ENCODE measurements at places on chromosomes 7 and 10.
A peak's percentile ranks its signal among the peaks of the same experiment; 100 is the strongest.

DNA sequence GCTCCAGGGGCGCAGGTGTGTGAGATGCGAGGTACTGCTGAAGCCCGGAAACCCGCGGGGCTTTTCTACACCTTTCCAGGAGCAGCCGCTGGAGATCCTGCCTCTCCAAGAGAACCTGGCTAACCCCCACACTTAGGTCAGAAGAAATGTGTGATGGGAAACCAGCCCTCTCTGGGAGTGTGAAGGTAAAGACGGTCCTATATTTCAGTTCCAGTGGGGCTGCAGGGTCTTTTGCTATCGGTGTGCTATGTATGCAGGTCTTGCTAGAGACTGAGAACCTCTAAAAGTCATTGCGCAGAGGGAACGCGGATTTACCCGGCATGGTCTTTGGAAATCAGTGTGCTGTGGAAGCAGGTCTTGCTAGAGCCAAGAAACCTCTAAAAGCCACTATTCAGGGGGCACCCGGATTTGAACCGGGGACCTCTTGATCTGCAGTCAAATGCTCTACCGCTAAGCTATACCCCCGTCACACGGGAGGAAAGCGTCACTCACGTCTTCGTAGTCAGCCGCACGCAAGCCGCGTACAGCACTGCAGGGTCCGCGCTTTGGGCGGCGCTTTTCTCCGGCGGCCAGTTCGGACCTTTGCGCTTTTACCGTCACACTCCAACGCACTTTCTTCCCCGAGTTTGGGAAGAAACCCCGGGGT is 46.0 kb downstream of the ZNF777 start:
- peak; percentile 46 for DNase-seq

- DNase-seq: no peak
Observed at GRCh38 chr10:76915316-76915715, 722.3 kb downstream of the KCNMA1 start.

GRCh38 chr7:46003896-46004875 is 83.1 kb upstream of the IGFBP3 start:
- no peak for DNase-seq

GRCh38 chr10:112970021-112970420 is 20.0 kb downstream of the TCF7L2 start:
- no peak for DNase-seq

- no peak for DNase-seq
Observed at GRCh38 chr10:119896937-119897770, 4.6 kb downstream of the SEC23IP start.

- no peak for DNase-seq
Observed at GRCh38 chr10:9268176-9268575, 1213.7 kb downstream of the GATA3 start.

GRCh38 chr7:122709930-122710646 is 7.4 kb upstream of the RNF148 start:
- DNase-seq: no peak

GRCh38 chr10:61760943-61761824 is 98.5 kb downstream of the CABCOCO1 start:
- no peak for DNase-seq

GRCh38 chr7:43462836-43463235 is 120.1 kb upstream of the STK17A start:
- DNase-seq: no peak

GRCh38 chr10:1869861-1870260 is 132.5 kb upstream of the ADARB2 start:
- DNase-seq: no peak

DNA sequence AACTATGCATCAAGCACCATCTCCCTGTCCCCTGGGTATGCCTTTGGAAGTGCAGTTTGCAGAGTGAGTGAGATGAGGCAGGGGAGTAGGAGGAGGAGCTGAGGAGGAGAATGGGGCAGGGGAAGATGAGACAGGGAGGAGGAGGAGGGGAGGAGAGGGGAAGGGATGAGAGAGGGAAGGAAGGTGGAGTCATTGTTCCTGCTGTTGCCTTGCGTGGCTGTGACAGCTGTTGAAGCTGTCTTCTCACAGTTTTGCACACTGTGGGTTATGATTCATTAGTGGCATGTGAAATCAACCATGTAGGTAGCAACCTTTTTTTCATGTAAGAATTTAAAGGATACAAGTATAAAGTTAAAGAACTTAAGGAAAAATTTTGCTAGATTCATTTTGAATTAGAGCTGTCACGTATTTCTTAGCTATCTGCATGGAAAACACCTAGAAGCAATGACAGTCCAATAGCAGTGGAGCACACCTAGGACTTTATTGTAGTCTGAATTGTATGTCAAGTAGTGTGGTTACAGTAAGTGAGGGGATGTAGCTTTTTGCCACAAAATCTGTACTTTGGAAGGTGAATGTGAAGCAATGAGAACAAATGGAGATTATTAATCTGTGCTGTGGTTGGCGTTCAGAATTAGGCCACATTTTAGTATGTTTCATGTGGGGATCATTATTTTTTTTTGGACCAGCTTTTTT is 21.7 kb downstream of the CCM2 start:
- no peak for DNase-seq

GRCh38 chr10:11180228-11180627 is 162.6 kb downstream of the CELF2 start:
- no peak for DNase-seq
